ENCODE measurements at places on chromosomes 11 and 22.
A peak's percentile ranks its signal among the peaks of the same experiment; 100 is the strongest.

DNA sequence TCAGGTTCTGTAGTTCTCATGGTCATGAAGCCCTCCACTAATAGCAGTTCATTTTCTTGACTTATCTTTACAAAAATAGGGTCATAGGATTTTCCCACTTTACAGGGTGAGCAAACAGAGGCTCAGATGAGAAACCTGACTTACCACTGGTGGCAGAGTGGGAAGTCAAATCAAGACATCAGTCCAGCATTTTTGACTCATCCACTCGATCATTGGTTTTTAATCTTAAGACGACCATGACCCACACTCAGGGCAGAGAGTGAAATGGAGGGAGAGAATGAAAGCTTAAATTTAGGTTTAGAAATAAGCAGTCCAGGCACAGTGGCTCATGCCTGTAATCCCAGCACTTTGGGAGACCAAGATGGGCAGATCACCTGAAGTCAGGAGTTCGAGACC is 42.1 kb downstream of the RTL6 start:
- no peak for DNase-seq

DNA sequence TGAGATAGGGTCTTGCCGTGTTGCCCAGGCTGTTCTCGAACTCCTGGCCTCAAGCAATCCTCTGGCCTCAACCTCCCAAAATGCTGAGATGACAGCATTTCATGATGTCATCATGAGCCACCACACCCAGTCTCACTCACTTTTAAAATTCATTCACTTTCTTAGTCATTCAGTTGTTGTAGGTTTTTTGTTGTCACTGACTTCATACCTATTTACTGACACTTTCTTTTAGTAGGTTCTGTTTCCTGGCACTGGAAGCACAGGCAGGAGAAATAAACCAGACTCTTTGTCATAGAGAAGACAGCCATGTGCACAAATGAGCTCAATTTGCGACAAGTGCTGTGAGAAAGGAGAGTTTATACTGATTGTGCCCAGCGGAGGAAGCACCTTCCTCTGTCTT is 10.5 kb downstream of the ART5 start:
- DNase-seq, result no peak

DNA sequence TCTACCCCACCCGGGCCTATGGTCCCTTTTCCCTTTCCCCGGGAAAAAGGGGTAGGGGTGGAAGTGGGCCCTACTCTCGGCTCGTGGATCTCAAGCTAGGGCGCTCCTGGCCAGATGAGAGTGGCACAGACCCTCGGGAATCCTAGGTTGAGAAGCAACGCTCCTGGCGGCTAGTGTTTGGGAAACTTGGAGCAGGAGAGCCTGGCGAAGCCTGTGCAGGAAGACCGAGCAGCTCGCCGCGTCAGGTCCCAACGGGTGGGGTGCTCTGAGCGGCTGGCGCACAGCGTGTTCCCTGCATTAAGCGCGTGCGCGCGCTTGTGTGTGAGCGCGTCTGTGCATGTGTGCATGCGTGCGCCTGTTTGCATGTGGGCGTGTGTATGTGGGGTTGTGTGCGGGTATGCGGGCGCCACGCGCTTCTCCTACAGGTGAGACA is 7.1 kb upstream of the FLI1 start:
- DNase-seq, result peak; percentile 31

- DNase-seq, result no peak
These were observed 5.0 kb downstream of the TUB start for GRCh38 chr11:8086001-8086479.

DNA sequence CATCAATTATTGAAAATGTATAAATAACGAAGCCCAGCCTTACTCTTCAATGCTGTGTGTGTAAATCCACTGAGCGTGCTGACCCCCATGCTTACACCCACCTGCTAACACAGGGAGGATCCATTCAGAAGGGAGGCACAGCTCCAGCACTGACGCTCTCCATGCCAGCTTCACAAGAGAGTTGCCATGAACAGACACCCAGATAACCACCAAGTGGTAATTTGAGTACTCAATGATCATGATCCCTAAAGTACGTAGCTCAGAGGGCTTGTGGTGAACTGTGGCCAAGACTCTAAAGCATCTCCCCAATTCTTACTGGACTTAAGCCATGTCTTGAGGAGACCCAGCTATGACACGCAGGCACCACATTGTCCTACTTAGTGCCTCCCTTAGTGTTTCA is 98.7 kb downstream of the IGLL1 start:
- DNase-seq, result no peak

DNA sequence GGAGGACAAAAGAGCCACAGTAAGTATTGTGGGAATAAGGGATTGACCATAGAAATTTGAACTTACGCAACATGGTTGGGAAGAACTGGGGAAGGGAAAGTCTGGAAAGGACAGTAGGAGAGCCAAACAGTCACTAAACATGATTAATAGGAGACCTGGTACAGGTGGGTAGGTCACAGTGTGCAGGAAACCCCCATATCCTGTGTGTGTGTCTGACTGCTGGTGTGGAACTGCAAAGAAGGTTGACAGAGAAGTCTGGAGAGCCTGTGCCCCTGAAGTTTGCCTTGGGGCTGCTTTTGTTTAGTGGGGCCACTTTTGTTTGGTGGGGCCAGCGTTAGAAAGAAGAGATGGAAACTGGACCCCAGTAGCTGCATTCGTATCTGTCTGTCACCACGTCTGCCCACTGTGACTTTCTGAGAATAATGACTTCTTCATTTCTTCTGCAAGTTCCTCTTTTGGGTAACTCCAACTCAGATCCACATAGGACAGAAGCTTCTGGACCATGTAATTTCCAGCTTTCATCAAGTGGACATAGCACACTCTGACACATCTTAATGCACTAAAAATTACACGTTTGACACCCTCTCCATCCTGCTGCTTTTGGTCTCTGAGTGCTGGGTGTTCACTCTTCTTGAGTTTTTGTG is 126.8 kb upstream of the RAG2 start:
- no peak for DNase-seq

DNA sequence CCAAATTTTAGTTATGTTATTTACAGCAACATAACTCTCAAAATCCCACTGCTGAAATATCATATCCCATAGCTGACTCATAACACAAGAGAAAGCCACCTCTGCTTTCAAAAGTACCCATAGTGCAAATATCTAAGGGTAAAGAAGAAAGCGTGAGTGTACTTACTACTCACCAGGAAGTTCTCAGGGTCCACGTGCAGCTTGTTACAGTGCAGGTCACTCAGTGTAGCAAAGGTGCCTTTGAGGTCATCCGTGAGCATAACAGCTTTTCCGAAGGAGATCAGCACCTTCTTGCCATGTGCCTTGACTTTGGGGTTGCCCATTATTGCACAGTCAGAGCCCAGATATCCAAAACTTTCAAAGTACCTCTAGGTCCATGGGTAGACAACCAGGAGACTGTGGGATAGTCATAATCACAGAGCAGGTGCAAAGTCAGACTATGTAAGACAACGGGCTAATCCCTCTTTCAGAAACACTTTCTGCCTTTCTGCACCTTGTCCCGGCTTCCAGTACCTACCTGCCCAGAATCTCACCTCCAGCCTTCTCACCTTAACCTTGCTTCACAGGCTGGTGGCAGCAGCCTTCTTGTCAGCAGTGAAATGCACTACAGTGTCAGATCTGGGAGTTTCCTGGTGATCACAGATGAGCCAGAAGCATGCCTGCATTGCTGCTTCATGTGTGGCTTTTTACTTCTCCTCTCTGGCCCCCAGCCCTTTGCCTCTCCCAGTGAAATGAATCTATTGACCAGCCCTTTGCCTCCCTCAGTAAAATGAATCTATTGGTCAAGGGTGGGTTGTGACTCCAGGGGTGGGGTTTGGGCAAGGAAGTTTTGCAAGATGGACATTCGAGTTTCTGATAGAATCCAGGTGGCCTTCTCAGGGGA is 6.5 kb downstream of the HBG1 start:
- DNase-seq, result no peak

GRCh38 chr22:46052331-46052771 is 75.4 kb upstream of the WNT7B start:
- DNase-seq, result no peak

DNA sequence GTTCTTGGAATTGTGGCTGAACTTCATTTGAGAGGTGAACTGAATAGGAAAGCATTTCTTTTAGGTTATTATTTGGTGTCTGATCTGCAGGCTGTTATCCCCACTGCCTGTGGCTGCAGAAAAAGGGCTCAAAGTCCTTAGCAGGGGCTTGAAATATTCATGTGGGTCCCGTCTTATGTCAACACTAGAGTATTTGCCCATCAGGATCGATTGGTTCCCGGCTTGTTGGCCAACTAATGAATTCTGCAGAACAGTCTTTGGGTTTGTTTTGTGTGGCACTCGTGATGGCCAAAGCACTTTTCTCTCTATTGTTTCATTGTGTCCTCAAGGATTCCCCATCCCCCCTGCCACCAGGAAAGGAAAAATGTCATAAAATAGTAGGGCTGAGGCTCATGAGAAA is 211.9 kb downstream of the MYO18B start:
- no peak for DNase-seq

DNA sequence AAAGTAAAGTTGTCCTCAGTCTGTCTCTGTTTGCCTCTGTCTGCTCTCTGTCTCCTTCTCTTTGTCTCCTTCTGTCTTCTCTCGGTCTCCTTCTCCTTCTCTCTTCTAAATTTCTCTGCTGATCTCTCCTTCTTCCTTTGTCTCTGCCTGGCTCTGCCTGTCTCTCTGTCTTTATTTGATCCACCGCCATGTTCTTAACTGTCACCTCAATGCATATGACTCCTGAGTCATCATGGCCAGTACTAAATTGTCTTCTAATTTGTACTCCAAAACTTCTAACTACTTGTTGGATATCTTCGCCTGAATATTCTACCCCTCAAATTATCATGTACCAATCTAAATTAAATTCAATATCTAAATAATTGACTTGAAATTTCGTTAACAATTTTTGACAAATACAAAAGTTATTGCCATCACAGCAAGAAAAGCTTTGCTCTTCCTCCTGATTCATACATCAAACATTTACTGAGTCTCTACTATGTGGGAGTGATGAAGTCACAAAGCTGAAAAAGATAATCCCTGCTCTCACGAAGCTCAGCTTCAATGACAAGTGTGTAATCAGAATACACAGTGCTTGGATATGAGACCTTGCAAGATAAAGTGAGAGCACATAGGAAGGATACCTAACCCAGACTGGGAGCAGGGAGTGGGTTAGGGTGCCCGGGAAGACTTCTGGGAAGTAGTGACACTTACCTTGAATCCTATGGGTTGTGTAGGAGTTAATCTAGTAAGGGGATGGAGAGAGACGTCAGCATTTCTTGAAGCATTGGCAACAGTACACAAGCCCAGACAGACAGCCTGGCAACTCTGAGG is 193.0 kb downstream of the MAML2 start:
- DNase-seq, result no peak

DNA sequence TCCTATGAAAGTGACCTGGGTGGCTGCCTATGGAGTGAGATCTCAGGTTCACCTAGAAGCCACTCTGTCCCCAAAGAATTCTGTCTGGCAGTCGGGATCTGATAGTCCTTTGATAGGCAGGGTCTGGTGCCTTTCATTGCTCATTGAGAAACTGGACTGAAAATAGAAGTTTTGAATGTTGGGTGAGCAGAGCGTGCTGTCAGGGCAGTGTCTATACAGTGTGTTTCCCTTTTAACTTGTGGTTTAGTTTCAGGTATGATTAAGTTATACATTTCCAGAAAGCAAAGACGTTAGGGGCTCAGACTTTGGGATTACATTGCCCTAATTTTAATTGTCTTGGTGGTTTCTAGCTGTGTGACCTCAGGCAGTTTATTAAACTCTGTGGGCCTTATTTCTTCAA is 111.3 kb upstream of the PAX6 start:
- DNase-seq, result no peak

GRCh38 chr22:43060183-43060582 is 29.0 kb downstream of the TTLL1 start:
- DNase-seq, result peak; percentile 26

DNA sequence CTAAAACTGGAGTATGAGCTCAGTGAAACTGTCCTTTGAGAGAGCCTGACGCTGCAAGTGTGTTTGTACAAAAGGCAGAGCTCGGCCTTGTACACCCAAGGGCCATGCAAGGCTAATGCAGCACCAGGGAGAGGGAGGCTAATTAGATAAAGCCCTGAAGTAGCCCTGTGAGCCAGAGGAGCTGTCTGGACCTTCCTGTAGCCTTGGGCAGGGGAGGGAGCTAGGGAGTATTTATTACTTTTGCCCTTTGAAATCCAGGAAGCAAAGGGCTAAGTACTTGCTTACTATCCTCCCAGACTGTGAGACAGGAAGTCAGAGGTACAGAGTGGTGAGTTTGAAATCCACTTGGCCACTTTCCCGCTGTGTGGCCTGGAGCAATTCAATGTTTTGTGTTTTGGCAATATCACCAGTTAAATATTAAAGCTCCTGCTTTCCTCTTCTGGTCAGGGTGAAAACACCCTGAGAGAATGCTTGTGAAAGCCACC is 10.2 kb upstream of the LDHA start:
- no peak for DNase-seq

- no peak for DNase-seq
These were observed 39.5 kb downstream of the MTMR2 start for GRCh38 chr11:95884376-95884775.

GRCh38 chr11:73475549-73476095 is 99.4 kb downstream of the RELT start:
- no peak for DNase-seq

GRCh38 chr11:2743427-2744110 is 43.8 kb upstream of the KCNQ1OT1 start:
- DNase-seq, result no peak

- no peak for DNase-seq
These were observed 316.8 kb upstream of the MPPED2 start for GRCh38 chr11:30902929-30903328.

GRCh38 chr22:27433585-27434190 is 367.9 kb downstream of the MN1 start:
- no peak for DNase-seq

GRCh38 chr11:34339149-34340064 is 18.4 kb downstream of the ABTB2 start:
- DNase-seq, result no peak

Measured in T-helper 17 cell (primary cell).